ENCODE measurements at places on chromosomes 3 and 15. TPM values are rescaled to one million over a fixed set of nuclear protein-coding genes. Genes with fewer than 3 reads are reported as not detected.

Gene SPATA12
- polyA plus RNA-seq, result 0.05 TPM

GRCh38 chr3:112354642-112355306 lies 21.8 kb downstream of the CD200 start:
- DNase-seq, result no peak

- no peak for DNase-seq
Observed at GRCh38 chr3:177641206-177641605, 443.9 kb upstream of the TBL1XR1 start.

- DNase-seq, result no peak
Observed at GRCh38 chr3:32930161-32930560, 21.3 kb upstream of the CCR4 start.

Gene FANCD2OS
- polyA plus RNA-seq, result 0.30 TPM

- no peak for DNase-seq
Observed at GRCh38 chr15:80727196-80727595, 32.1 kb downstream of the ABHD17C start.

Measured in forelimb muscle (tissue), 1 donor.